ENCODE measurements at places on chromosomes 12 and 14.

DNA sequence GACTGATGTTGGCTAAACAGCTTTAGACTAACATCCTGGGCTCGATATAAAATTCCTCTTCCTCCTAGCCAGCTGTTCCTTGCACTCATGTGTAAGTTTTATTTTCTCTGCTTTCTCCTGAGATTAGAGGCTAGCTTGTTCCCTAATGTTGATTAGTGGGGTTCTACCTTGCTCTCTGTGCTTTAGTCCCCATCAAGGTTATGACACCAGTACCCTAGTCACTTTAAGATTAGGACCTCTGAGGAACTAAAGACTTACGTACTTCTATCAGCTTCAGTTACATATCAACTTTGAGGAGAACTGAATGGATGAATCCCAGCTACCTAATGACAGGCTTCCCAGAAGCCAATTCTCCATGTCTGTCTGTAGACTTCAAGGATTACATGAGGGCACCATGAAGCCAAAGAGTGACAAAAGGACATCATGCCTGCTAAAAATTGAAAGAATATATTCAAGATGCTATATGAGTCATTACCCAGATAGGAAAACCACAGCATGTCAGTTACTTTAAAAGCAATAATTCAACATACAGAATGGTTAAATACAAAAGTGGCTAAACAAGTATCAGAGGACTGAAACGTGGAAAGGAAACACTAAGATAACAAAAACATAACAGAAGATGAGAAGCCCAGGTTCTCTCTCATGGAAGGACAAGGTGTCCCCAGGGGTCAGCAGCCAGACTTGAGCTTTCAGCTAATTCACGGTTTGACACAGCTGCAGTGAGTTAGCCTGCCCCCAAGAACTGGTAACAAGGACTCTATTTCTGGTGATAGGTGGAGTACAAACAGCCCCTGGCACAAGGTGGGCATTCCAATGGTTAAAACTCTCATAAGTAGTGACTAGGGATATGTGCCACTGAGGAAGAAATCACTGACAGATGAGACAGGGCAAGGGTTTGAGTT is 20.4 kb downstream of the ADAM20 start:
- no peak for DNase-seq

DNA sequence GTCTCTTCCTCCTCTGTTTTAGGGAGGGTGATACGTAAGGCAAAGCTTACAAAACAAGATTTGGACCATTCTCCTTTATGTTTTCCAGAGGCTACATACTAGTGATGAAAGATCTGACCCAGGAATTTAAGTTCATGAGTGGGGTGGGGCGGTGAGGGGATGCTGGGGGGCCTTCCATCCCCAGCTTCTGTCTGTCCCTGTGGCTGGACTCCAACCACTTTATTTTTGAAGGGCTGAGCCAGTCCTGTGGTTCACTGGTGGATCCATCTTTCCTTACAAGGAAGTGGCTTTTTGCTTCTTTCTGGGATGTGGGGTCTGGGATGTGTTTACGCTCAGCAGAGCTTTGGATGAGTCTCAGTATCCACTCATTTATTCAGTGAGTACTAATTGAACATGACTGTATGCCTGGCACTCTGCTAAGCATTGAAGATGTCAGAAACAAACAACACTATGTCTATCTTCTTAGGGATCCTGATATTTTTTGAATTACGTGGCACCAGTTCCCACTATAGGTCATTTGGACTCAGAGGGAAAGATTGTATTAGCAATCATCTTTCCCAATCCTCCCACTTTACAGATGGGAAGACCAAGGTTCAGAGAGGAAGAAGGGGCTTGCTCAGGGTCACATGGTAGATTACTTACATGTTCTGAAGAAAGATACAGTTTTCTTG is 291.8 kb upstream of the TBX3 start:
- DNase-seq, result no peak

- DNase-seq, result no peak
Measured at GRCh38 chr14:65438266-65438933, 25.9 kb downstream of the FUT8 start.

- DNase-seq, result no peak
Measured at GRCh38 chr12:106815741-106816140, 41.3 kb downstream of the RIC8B start.

- no peak for DNase-seq
Measured at GRCh38 chr12:130878193-130879185, 6.6 kb downstream of the RAN start.
